Caudate nucleus (tissue), 63 donors: ENCODE measurements at places on chromosomes 5 and 9.

- no peak for DNase-seq
Measured at GRCh38 chr5:14463629-14464028, 118.0 kb upstream of the OTULINL start.

- DNase-seq = no peak
Measured at GRCh38 chr9:108142504-108143201, 653.1 kb upstream of the KLF4 start.

GRCh38 chr5:113450462-113450861 is 15.7 kb upstream of the TSSK1B start:
- DNase-seq = no peak

GRCh38 chr5:73950441-73950873 is 324.5 kb downstream of the ARHGEF28 start:
- no peak for DNase-seq

DNA sequence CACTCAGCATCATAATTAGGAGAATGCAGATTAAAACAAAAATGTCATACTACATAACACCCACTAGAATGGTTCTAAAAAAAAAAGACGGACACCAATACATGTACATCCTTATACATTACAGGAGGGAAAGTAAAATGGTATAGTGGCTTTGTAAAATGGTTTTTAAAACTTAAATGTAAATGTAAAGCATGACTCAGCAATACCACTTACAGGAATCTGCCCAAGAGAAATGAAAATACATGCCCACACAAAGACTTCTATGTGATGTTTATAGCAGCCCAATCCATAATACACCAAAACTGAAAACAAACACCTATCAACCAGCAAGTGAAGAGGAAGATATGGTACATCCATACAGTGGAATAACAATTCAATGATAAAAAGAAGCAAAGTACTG is 939.1 kb upstream of the ACO1 start:
- no peak for DNase-seq

GRCh38 chr9:27747450-27747849 is 174.2 kb upstream of the C9orf72 start:
- no peak for DNase-seq

- no peak for DNase-seq
Measured at GRCh38 chr9:111740739-111741138, 54.0 kb downstream of the SHOC1 start.

GRCh38 chr5:74301576-74301975 is 339.0 kb downstream of the ENC1 start:
- no peak for DNase-seq

GRCh38 chr5:81544351-81545018 is 150.6 kb upstream of the ACOT12 start:
- no peak for DNase-seq

DNA sequence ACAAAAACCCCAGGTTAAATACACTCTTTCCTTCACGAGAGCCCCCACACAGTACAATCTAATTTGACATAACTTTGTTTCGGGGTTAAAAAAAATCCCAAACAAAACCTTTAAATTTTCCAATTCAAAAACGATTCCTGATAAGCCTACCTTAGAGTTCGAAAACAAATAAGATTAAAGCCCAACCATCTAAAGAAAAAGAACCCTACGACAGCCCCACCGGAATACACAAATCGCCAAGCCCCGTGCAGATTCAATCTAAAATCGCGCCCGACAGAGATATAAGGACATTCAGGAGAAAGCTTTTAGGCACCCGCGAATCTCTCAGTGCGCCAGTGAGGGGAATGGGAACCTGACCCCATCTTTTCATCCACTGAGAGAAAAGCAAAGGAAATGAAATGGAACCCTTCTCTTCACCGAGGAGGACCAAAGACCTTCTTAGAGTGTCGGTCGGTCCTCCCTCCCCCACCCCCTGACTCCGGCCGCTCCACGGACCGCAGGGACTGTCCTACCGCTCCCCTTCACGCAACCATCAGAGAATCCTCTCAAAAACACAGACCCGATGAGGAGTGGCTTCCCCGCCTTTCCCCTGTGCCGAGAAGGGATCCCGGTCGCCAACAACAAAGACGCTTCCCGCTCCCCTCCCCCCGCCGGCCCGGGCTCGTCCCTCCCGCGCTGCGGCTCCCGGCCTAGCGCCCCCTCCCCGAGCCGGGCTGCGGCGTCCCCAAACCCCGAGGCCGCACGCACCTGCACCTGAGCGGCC is 925 bp downstream of the ABHD17B start:
- peak; percentile 46 for DNase-seq

DNA sequence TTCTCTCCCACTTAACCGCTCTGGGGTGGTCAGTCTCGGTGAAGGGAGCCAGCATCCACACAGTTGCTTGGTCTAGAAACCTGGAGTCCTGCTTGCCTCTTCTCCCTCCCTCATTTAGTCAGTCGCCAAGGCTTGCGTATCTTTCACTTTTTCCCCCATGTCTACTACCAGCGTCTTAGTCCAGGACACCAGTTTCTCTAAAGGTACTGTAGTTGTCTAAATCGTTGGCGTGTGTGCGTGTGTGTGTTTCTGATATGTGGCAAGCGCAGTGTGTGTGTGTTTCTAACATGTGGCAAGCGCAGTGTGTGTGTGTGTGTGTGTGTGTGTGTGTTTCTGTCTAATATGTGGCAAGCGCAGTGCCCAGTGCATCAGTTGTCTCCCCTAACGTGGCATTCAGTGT is 641 bp downstream of the ATP6V1G1 start:
- no peak for DNase-seq

DNA sequence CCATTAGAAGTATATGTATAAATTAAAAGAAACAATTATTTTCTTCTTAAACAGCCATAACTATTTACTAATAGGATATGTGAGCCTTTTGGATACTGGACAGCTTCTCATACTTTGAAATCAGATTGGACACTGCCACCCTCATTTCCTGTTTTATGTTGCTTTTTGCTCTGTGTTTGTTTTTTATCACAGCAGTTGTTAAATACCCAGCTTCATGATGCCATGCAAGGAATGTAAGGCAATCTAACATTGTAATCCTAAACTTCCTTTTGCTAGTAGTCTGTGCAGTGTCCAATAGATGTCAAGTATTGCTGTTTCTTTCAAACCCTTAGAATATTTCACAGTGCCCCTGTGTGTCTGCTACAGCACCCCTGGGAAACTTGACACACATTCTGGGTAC is 56.2 kb downstream of the CNTLN start:
- no peak for DNase-seq

GRCh38 chr9:109889456-109889855 is 109.5 kb downstream of the PALM2AKAP2 start:
- DNase-seq = no peak

GRCh38 chr9:21853414-21853813 is 51.0 kb downstream of the MTAP start:
- no peak for DNase-seq

GRCh38 chr9:131015112-131015511 is 6.1 kb downstream of the LAMC3 start:
- no peak for DNase-seq

GRCh38 chr9:110579862-110580219 is 300 bp upstream of the SVEP1 start:
- DNase-seq = no peak

DNA sequence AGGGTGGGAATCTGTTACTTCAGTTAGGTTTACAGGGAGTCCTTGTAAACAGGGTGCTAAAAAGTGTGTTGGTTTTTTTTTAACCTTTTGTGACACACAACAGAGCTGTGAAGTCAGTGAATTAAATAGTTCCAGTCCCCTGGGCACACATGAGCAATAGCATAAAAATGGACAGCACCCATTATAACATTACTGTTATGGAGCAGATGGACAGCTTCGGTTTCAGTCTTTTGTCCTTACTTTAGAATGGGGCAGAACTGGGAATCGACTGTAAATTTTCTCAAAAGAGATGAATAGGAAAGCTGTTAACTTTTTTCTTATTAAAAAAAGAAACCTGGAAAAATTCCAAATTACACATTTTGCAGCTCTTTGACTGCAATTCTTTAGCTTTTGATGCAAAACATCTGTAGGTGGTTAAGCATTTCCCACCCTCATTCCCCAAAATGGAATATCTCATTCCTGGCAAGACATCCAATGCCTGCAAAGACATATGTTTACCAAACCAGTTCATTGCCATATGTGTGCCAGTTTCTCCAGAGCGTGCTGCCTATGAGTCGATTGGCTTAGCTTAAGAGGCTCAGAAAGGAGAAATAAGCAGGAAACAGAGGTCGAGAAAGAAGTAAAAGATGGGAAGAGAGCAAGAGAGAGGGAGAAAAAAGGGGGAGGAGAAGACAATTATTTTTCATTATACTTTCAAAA is 212.3 kb upstream of the TMEM161B start:
- DNase-seq = no peak
